Upper lobe of left lung (tissue), 6 donors: ENCODE measurements at places on chromosomes 16 and 17.

- peak overlapping the region; percentile 31 for H3K27ac ChIP-seq
- H3K36me3 ChIP-seq: no peaks in the 10 kb centered on the region
- H3K27me3 ChIP-seq: no peaks in the 10 kb centered on the region
- H3K4me1 ChIP-seq: peaks cover 40% of the 10 kb centered on the region
These were observed 6.8 kb downstream of the KIFC3 start for GRCh38 chr16:57795431-57795878.

DNA sequence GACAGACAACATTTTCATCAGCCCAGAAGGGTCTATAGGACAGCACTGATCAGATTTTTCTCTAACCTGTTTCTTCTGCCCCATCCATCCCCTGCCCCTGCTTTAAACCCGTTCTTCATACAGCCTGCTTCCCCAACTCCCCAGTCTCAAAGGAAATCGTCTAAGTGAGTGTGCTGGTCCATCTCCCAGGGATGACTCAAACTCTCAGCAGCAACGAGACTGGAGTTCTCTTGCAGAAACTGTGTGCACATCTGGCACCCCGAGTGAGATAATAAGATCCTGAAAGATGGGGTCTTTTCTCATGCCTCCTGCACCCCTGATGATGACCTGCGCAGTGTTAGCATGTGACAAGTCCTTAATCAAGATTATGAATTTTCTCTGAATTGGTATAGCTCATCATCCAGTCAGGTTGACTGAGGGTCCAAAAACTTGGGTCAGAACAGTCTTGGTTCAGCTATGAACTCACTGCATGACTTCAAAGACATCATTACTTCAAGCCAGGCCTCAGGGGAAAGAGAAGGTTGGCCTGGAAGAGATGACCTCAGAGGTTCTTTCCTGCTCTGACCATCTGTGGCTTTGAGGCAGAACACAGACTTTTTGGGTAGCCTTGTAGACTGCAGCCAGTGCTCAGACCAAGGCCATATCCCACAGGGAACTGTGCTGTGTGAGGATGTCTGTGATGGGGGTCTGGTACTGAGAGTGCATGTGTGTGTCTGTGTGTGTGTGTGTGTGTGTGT lies 117.9 kb downstream of the SPACA3 start:
- no peaks in the 10 kb centered on the region for H3K4me1 ChIP-seq
- no peaks in the 10 kb centered on the region for H3K36me3 ChIP-seq
- no peak overlapping the region for H3K4me3 ChIP-seq
- no peak for DNase-seq

GRCh38 chr17:78774956-78775571 lies 7.0 kb downstream of the CYTH1 start:
- H3K36me3 ChIP-seq: no peaks in the 10 kb centered on the region
- no peaks in the 10 kb centered on the region for H3K27me3 ChIP-seq
- H3K4me1 ChIP-seq: peaks cover 41% of the 10 kb centered on the region
- H3K4me3 ChIP-seq: peak overlapping the region; percentile 5

GRCh38 chr17:49730078-49730784 lies 22.5 kb upstream of the SLC35B1 start:
- H3K4me1 ChIP-seq: no peaks in the 10 kb centered on the region
- H3K27me3 ChIP-seq: no peaks in the 10 kb centered on the region
- peak overlapping the region; percentile 2 for H3K27ac ChIP-seq
- H3K4me3 ChIP-seq: no peak overlapping the region
- DNase-seq: no peak
- no peaks in the 10 kb centered on the region for H3K36me3 ChIP-seq

GRCh38 chr16:49200223-49200820 lies 81.3 kb downstream of the CBLN1 start:
- H3K4me1 ChIP-seq: no peaks in the 10 kb centered on the region
- H3K27ac ChIP-seq: no peak overlapping the region
- no peaks in the 10 kb centered on the region for H3K36me3 ChIP-seq
- no peak for DNase-seq

DNA sequence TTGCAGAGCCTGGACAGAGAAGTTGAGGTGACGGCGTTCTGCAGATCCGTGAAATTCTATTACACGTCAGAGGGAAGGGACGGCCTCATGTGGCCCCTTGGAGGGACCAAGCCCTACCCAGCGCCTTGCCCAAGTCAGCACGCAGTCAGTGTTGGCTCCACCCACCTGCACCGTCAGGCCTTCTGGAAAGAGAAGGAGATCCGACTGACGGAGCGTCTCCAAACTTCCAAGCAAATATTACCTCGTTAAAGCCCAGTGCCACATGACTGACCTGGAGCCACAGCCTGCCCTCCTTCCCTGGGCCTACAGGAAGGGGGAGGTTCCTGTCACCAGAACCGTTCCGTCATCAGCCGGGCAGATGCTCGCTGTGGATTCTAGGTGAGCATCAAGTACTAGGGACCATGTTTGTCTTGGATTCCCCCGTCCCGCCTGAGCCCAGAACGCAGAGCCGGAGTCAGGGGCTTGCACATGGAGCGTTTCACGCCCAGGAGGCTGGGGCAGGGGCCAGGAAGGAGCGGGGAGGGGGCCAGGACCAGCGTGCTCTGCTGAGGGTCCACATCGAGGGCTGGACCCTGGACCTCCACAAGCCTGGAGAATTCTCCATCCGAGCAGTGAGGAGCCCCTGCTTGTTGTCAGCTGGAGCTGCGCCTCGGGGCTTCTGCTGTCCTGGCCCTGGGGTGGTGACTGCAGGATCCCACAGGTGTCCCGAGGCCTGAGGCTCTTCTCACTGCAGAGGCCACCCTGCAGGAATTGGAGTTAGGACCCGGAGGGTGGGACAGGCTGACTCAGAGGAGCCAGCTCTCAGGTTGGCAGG lies 22.6 kb upstream of the METRNL start:
- H3K4me1 ChIP-seq: peaks cover 26% of the 10 kb centered on the region
- H3K4me3 ChIP-seq: no peak overlapping the region
- no peaks in the 10 kb centered on the region for H3K36me3 ChIP-seq
- H3K27ac ChIP-seq: no peak overlapping the region
- no peaks in the 10 kb centered on the region for H3K27me3 ChIP-seq

GRCh38 chr17:79977708-79978547 lies 57.7 kb downstream of the TBC1D16 start:
- no peaks in the 10 kb centered on the region for H3K36me3 ChIP-seq
- no peak overlapping the region for H3K27ac ChIP-seq
- H3K4me1 ChIP-seq: no peaks in the 10 kb centered on the region
- H3K4me3 ChIP-seq: no peak overlapping the region
- no peak for DNase-seq

DNA sequence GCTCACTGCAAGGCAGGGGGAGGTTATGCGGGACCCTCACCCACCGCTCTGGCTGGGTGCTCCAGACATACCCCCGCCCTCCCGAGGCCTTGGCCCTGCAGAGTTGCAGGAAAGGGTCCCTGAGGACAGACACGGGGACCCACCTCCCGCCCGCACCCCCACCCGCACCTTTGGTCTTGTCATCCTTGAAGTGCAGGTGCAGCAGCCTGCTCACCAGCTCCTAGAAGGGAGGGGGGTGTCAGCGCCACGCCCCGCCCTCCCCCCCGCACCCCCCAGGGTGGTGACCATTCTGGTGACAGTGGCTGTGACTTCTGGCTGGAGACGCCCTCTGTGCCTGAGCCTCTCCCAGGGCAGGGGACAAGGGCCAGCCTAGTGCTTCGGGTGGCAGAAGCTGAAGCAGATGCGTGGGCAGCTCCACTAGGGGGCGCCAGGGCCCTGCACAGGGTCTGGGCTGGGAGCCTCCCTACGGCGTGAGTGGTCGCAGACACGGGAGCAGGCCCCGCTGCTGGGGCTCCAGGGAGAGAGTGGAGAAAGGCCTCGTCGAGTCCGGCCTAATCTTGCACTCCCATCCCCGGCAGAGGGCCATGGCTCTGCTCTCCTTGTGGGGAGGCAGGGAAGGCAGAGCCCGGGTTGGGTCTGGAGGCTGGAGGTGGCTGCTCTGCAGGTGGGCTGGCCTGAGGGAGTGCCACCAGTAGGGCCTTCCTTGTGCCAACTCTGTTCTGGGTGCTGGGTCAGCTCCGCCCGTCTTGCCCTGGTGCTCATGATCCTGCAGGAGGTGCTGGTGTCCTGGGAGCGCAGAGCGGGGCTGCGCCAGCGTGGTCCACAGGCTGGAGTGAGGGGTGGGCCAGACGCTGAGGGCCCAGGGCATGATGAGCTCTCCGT lies 2.7 kb downstream of the CENPX start:
- DNase-seq: peak; percentile 89
- H3K27ac ChIP-seq: no peak overlapping the region

DNA sequence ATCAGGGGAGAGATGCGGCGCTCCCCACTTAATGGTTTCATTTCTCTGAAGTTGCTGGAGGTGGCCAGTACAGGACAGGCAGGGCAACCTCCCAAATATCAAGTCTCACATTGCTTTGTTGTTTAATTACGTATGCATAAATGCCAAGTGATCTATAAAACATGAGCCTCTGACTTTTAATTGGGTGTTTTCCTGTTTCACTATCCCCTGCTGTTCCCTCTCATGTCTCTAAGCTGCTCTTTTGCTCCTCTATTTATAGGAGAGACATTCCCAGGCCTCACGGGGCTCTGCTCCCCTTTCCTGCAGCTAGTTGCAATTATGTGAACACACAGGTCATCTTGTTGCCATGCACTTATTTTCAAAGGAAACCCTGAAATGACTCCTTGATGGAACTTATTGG lies 1173.5 kb upstream of the GOT2 start:
- no peaks in the 10 kb centered on the region for H3K27me3 ChIP-seq
- no peaks in the 10 kb centered on the region for H3K4me1 ChIP-seq
- no peak overlapping the region for H3K4me3 ChIP-seq
- H3K36me3 ChIP-seq: no peaks in the 10 kb centered on the region
- DNase-seq: no peak

- no peaks in the 10 kb centered on the region for H3K36me3 ChIP-seq
- peaks cover 2% of the 10 kb centered on the region for H3K4me1 ChIP-seq
- DNase-seq: no peak
- H3K27me3 ChIP-seq: no peaks in the 10 kb centered on the region
These were observed 50.1 kb upstream of the IRX3 start for GRCh38 chr16:54336631-54337204.

DNA sequence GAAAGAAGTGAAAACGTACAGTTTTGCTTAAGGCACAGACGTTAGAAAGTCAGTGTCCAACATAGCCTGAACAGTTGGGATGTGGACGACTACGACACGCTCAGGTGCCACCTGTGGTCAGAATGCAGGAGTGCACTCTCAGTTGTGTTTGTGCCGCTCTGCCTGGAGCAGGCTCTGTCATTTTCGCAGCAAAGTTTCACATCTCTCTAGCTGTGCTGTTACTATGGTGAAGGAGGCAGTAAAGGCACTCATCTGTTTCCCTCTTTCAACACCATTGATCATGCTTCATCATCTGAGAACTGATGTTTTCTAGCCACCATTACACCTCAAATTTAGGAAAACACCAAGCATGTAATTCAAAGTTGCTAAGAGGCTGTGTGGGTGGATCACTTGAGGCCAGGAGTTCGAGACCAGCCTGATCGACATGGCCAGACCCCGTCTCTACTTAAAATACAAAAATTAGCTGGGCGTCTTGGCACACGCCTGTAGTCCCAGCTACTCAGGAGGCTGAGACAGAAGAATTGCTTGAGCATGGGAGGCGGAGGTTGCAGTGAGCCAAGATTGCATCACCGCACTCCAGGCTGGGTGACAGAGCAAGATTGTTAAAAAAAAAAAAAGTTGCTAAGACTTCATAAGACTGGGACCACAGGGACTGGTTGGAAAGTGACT lies 44.9 kb upstream of the DNAJA2 start:
- H3K4me1 ChIP-seq: no peaks in the 10 kb centered on the region
- DNase-seq: peak; percentile 44
- no peak overlapping the region for H3K27ac ChIP-seq

DNA sequence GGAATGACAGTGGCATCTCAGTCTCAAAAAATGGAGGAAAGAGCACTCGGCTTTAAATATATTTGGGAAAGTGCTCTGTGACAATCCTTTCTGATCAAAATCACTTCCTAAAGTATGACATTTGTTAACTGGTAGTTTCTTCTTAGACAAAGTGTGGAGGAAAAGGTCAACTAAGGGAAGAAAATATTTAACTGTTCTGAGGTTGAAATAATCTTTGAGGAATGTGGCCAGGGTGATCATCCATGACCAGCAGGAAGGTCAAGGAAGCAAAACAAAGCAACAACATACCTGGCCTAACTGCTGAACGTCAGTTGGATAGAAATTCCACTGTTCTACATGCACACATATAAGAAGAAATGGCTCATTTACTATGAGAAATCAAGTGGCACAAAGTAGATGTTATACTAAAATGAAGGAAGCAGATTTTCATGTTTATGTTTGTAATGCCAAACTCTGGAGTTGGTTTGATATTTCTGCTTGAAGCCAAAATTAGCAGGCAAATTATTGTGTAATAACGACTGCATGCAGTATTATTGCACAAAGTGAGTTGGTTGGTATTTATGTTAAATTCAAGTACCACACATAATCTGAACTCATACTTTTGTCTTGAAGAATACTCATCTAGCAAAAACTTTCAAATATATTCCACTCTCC lies 87.3 kb upstream of the CORO6 start:
- DNase-seq: no peak
- no peaks in the 10 kb centered on the region for H3K36me3 ChIP-seq
- H3K4me3 ChIP-seq: no peak overlapping the region
- H3K27ac ChIP-seq: peak overlapping the region; percentile 58

GRCh38 chr17:74277935-74278334 lies 3.9 kb downstream of the DNAI2 start:
- H3K27me3 ChIP-seq: no peaks in the 10 kb centered on the region
- no peak overlapping the region for H3K27ac ChIP-seq
- H3K4me3 ChIP-seq: no peak overlapping the region
- H3K36me3 ChIP-seq: no peaks in the 10 kb centered on the region
- no peak for DNase-seq

GRCh38 chr17:34113089-34113488 lies 142.0 kb upstream of the CCL2 start:
- no peaks in the 10 kb centered on the region for H3K4me1 ChIP-seq
- DNase-seq: no peak
- no peak overlapping the region for H3K27ac ChIP-seq
- no peaks in the 10 kb centered on the region for H3K36me3 ChIP-seq

DNA sequence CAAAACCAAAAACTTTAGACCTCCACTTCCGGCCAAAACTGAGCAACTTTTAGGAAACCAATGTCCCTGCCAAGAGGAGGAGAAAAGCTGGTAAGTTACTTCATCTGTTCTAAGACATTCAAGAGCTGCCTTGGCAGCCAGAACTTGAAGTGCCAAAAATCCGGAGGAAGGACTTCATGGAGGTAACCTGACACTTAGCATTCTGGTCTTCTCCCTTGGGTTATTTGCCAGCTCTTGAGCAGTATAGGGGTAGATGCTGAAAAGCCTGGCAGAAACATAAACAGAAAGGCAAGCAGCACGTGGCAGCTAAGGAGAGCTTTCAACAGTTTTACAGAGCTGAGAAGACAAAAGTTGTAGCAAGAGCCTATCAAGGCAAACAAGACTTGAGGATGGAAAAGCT lies 53.2 kb downstream of the CDYL2 start:
- H3K27me3 ChIP-seq: no peaks in the 10 kb centered on the region
- peaks cover 4% of the 10 kb centered on the region for H3K4me1 ChIP-seq
- no peaks in the 10 kb centered on the region for H3K36me3 ChIP-seq
- H3K27ac ChIP-seq: no peak overlapping the region
- no peak overlapping the region for H3K4me3 ChIP-seq
